ENCODE measurements at places on chromosomes 2 and 18.

DNA sequence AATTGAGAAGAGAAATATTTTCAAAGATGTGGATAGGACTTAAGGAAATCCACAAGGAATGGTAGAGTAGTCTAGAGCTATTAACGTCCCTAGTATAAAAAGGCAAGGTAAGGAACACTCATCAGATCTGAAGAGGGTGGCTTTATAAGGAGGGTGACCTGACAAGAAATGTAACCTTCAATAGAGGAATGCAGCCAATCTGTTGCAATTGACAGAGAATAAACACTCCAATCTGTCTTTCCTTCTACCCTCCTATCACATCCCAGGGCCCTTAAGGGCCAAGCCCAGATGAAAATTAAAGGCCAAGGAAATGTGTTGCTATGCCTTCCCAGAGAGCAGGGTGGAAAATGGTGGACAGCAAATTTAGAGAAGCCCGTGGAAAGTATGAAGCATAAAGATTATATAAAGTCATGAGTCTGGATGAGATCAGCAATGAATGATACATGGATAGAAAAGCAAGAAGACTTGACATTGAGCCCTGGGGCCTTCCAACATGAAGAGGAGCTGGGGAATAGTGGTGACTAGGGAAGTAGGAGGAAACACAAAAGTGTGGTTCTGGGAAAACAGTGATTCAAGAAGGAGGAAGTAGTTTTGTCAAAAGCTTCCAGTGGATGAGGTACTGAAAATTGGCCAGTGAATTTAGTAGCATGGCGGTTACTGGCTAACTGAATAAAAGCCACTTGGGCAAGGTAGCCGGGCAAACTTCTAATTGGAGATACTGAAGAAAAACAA lies 270.6 kb upstream of the TANK start:
- no peak for DNase-seq

- no peak for DNase-seq
These were observed 3.6 kb downstream of the IGFBP2 start for GRCh38 chr2:216636551-216637450.

- no peak for DNase-seq
These were observed 3.8 kb downstream of the PROC start for GRCh38 chr2:127421871-127422558.

- no peak for DNase-seq
These were observed 111.0 kb downstream of the RBM43 start for GRCh38 chr2:151150331-151151320.

- no peak for DNase-seq
These were observed 17.8 kb upstream of the TMEM18 start for GRCh38 chr2:694906-695510.

DNA sequence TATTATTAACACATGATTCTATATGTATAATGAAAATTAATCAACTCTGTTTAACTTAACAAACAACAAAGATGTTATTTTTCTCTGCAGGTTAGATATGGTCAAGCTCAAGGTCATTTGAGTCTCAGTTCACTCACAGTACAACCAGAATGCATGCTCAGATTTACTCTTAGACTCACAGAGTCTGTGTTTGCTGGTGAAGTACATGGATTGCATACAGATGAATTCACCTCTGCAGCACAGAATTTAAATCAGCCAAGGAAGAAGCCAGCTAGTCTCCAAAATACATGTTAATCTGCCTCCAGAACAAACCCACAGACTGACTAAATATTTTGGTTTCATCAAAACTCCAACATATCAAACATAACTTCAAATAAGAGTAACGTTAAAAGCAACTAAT lies 424.5 kb downstream of the RAD51AP2 start:
- DNase-seq, result no peak

GRCh38 chr2:193267496-193268002 lies 1072.8 kb upstream of the TMEFF2 start:
- DNase-seq, result no peak

GRCh38 chr2:181457741-181458425 lies 697 bp downstream of the ITGA4 start:
- no peak for DNase-seq

DNA sequence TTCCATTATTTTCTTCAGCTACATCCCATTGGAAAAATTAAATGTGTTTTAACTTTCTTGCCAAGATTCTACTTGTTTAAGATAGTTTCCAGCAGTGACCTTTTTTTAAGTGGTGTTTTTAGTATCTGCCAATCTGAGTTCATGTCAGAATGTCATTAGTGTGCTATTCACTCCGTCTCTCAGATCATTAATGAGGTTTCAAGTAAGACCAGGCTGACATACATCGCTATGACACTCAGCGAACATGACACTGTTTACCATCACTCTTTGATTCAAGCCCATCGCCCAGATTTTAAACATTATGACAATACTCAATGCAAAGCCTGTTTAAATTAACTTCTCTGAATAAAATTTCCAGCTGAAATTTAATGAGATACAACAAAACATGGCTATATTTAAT lies 272.0 kb upstream of the KYNU start:
- no peak for DNase-seq

- DNase-seq, result no peak
These were observed 494.1 kb upstream of the MEIS1 start for GRCh38 chr2:65940856-65941255.

DNA sequence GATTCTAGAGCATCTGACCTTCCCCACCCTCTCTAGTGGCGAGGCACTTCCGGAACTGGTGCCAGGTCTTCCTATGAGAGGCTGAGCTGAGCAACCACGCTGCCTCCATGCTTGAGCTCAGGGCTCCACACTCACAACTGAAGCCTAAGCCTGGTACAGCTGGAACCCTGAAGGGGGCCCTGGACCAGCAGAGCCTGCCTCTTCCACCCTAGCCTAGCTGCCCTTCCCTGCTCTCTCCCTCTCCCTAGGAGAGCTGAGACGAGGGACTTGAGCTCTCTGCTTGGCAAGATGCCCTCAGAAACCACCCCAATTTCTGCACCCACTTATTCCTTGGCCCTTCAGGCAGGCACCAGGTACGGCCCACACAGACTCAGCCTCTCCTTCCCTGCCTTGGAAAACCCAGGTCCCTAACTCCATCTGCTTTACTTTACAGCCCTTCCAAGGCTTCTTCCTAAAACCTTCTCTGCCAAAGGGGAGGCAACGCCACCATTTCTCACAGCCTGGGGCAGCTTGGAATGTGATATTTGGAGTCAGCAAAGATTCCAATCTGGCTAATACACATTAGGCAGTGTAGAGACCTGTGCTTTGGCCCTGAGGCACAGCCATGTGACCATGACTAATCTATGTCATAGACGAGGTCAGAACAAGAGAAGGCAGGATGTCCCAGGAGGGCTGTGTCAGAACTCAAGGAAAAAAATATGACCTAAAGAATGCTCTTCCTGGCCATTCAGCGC lies 18.8 kb downstream of the COX7A2L start:
- no peak for DNase-seq

- no peak for DNase-seq
These were observed 10.5 kb downstream of the PCARE start for GRCh38 chr2:29063646-29064345.

DNA sequence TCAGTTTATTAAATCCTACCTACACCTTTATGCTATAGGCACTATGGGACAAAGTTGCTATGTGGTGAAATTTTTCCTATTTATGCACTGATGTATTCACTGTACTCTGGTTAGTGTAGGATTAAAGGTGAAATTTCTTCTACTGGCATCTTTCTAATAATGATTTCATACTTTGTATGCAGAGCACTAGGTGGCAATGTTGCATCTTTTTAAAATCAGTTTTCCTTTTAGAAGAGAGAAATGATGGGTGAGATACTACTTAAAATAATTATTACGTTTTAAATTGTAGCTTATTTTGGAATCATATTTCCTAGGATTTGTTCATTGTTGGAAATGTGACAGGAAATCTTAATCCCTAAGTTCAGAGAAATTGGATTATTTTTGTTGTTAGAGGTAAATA lies 150.9 kb downstream of the CD8B2 start:
- DNase-seq, result peak; percentile 56

- DNase-seq, result no peak
These were observed 91.3 kb upstream of the GLS start for GRCh38 chr2:190789074-190790004.

DNA sequence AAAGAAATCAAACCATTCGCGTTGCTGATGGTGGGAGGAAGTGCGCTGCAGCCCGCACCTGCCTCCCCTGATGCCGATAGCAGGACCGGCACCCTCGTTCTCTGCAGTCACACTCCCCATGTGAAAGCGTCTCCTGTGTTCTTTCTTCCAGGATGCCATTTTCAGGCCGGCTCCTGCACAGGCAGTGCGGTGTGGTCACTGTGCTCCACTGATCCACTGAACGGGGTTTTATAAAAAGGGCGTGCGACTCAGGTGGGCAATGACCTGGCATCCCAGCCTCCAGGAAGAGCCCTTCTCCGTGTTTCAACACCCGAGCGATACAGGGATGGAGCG lies 88.3 kb upstream of the SNTG2 start:
- no peak for DNase-seq

GRCh38 chr2:109679225-109679624 lies 65.1 kb downstream of the SOWAHC start:
- no peak for DNase-seq

DNA sequence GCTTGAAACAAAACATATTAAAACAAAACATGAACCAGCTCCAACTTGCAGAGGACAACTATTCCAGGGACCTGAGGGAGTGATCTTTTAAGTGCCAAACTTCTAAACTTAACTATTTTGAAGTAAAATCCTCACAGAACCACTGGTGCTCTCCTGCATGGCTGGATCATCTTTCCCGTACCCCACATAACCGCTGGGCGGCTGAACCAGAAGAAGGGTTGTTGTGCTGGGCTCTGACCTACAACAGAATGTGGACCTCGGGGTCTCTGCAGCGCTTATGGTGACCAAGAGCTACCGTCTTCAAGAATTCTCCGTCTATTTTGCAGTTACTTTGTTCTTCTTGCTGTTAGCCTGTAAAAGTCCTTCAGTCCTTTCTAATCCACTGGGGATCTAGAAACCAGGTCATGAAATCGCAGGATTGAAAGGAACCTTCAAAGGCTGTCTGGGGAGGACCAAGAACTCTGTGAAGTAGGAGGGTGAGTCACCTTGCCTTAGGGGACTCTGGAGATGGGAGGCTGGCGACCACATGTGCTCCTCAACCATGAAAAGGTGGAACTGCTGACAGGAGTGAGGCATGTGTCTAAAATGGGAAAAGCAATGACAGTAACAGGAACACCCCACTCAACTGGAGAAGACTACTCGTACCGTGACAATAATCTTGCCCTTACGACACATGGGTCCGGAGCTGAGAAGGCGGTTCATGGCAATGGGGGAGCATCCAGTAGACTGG lies 46.6 kb downstream of the HDLBP start:
- DNase-seq, result no peak

GRCh38 chr2:37634914-37635503 lies 36.4 kb downstream of the CDC42EP3 start:
- no peak for DNase-seq

DNA sequence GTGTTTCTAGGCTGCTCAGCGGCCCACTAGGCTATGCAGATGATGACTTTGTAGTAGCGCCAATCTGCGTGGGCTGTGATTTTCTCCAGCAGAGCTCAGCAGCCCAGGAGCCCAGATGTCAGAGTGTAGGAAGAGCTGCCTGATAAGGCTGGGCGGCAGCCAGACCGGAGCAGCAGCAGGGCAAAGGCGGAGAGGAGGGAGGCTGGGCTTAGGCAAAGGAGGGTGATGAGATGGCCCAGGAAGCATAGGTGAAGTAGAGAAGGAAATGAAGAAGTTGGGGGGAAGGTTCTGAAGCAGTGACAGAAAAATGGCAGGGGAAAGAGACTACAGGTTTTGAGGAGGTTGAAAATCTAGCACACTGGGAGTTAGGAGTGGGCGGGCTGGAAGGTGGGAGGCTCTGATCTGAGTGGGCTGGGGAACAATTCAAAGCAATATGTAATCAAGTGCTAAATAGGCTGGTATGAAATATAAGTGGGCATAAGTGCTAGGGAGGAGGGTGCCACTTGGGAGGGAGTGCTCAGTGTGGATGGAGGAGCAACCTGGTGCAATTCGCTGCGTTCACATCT lies 50.6 kb upstream of the STPG4 start:
- DNase-seq, result no peak

DNA sequence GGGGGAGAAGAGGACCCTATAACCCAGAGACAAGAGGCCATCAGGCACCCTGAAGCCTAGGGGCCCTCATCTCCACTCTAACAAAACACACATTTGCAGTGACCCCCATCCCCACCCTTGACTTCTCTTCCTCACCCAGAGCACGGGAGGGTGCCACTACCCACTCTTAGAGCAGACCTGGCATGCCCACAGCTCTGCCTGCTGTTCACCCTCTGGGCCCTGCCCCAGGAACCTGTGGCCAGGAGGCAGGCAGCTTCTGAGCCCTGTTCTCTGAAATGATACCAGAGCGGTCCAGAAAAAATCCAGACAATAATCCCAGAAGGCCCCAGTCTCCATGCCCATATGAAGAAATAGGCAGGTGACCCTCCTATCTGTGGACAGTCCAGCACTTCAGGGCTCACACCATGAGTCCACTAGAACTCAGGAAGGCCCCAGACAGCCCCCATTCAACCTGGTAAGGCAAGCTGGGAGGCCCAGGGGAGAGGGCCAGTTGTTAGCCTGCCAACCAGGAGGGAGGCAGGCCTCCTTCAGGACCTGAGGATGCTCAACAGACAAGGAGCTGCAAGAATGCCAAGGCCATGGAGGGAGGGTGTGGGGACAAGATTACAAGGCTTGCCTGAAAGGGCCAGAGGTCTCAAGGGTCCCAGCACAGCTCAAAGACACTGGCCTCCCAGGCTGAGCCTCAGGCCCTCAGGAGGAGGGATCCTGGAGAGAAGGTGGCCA lies 75.0 kb downstream of the TNS1 start:
- DNase-seq, result no peak

GRCh38 chr18:76075777-76076176 lies 419.3 kb downstream of the ZNF516 start:
- no peak for DNase-seq

DNA sequence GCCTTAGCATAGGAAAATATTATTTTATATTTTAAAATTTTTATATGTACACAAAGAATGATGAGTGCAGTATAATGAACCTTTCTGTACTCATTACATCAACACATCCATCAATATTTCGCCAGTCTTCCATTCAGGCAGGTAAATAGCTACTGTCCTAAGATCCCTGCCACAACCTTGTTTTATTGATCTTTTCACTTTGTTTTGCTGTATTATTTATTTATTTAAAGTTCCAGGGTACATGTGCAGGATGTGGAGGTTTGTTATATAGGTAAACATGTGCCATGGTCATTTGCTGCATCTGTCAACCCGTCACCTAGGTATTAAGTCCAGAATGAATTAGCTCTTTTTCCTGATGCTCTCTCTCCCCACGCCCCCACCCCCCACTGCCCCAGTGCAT lies 64.6 kb downstream of the INHBB start:
- DNase-seq, result no peak

DNA sequence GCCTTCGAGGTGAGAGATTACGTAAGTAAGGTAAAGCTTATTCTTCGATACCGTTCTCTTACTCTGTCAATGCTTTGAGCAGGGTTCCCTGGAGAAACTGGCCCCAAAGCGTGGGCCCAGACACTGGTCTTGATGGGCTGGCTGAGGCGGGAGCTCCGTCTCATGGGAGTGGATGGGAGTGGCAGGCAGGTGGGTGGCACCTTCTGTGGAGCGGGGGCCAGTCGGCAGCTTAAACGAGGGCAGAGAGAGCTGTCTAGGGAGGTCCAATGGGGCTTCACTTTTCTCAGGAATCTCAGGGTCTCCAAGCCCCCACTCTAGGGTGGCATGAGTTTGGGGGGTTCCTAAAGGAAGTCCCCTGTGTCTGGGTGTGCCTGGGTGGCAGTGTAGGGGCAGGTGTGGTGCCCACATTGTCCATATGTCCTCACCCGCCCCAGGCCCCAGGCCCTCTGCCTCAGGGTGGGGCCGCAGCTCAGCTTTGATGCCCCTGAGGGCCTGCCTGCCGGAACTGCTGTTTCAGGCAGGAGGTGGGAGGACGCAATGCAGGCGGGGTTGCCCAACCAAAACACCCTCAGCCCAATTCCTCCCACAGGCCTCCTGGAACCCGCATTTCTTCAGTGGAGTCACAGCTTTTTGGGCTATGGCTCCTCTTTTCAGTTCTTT lies 32.5 kb upstream of the FOSL2 start:
- no peak for DNase-seq
